ENCODE measurements at places on chromosomes 11 and 22.
A peak's percentile ranks its signal among the peaks of the same experiment; 100 is the strongest.

- DNase-seq = peak; percentile 58
Observed at GRCh38 chr11:105862736-105863367, 159.2 kb downstream of the MSANTD4 start.

GRCh38 chr11:34583818-34584217, 37.1 kb upstream of the EHF start:
- no peak for DNase-seq

DNA sequence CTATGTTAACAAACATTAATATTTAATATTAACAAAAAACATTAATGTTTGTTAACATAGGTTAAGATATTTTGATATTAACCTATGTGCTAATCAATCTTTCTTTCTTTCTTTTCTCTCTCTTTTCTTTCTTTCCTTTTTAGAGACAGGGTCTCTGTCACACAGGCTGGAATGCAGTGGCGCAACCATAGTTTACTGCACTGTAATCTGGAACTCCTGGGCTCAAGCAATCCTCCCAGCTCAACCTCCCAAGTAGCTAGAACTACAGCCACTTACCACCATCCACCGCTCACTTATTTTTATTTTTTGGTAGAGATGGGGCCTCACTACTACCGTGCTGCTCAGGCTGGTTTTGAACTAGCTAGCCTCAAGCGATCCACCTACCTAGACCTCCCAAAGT, 13.2 kb downstream of the SIK3 start:
- no peak for DNase-seq

DNA sequence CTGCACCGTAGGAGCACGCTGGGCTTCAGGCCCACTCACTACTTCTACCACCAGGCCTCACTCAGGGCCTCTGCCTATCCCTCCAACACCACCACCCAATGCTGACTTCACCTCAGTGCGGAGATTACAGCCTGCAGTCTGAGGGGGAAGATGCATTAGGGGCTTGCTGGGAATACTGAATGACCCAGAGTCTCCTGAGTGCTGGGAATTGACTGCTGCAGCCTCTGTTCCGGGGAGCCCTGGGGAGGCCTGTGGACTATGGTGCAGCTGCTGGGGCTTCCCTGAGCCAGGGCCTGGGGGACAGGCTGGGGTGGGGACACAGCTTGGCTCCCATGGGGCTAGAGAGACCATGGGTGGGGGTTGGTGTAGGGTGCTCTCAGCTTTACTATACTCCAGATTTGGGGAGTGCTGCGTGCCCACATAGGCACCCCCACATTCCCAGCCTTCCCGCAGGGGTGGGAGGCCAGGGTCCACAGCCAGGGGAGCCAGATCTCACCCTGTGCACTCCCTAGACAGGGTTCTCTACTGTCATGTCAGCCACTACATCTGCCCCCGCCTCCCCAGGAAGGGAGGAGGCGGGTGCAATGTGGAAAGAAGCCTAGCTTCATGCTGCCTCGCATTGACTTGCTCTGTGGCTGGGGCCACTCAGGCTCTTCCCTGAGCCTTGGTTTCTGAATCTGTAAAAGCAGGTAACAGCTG, 44.4 kb downstream of the GDPD5 start:
- DNase-seq = no peak

DNA sequence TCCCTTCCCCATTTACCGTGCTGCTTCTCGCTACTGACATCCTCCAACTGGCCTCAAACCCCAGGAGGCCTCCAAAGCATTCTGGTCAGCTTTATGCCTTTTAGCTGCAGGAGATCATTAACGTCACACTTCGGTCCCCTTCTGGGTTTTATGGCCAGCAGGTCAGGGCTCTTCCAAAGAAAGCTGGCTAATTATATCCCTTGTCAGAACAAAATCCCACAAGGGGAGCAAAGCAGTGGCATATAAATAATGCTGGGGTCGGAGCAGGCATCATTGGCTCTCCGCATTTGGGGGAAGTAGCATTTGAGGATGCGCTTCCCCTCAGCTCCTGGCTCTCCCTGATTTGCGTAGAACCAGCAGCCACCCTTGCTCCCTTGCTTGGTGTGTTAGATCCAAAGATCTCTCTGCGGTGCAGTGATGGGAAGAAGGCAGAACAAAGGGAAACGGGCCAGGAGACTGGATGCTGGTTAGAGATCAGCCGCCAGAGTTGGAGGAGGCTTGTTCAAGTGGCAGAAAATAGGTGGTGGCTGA, 117.4 kb downstream of the DBX1 start:
- no peak for DNase-seq

DNA sequence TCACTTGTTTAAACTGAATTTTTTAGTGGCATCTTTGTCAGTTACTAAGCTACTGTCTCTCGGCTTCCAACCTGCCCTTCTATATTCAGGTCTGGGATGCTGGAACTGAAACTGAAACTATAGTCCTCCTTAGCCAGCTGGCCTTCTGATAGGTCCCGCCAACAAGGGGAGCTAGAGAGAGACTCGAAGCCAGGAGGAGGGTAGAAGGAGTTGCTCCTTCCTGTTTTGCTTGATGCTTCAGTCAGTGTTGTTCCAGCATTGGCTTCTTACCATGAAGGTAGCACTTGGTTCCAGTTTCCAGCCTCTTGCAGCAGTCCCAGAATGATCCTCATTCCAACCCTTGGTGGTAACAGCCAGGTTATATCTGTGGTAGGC, 32.9 kb upstream of the HORMAD2 start:
- no peak for DNase-seq

- peak; percentile 48 for DNase-seq
Observed at GRCh38 chr11:8225589-8226036, 38.1 kb downstream of the LMO1 start.

GRCh38 chr11:103619480-103619879, 417.0 kb upstream of the DDI1 start:
- no peak for DNase-seq

DNA sequence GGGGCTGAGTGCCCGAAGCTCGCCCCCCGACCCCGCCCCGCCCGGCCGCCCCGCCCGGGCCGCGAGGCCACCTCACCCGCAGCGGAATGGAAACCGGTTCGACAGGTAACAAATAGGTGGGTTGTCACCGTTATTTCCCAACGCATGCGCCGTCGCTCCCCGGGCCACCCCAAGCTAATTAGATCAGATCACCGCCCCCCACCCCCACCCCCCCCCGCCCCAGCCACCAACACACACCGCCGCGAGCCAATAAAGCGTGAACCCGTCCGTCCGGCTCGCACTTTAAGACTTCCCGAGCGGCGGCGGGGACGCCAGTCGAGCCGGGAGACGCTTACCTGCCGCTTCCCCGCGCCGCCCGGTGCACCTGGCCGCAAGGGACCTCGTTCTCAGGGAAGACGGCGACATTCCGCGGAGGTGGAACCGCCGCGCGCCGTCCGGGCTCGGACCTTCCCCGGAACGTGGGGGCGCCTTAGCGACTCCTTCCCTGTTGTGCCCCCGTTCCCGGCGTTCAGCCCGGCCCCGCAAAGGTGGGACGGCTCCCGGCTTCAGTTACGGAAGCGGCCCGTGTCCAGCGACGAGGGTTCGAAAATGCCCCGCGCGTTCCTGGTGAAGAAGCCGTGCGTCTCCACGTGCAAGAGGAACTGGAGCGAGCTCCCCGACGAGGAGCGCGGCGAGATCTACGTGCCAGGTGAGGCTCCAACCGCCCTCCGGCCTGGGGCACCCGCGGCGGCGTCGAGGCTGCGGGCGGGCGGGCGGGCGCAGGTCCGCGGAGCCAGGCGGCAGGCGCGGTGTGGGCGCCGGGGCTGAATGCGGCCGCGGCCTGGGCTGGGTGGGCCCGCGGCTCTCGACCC, at the start of gene OVOL1:
Gene OVOL1 (plus strand): TSS at position 278 of the 851 bp plus-strand sequence. CDS start 311 bp downstream, at position 589.
- no peak for DNase-seq

GRCh38 chr22:46055181-46055875, 78.4 kb upstream of the WNT7B start:
- peak; percentile 58 for DNase-seq

Measured in NCI-H1694 treated with DMSO at 0.1 percent for 48 hours (cell line).